ENCODE measurements at places on chromosomes 4 and X.

- DNase-seq, result no peak
Observed at GRCh38 chr4:3420606-3420955, 21.2 kb upstream of the HGFAC start.

- no peak for DNase-seq
Observed at GRCh38 chr4:82266345-82266744, 107.4 kb downstream of the HNRNPD start.

GRCh38 chr4:156870131-156870530, 101.5 kb downstream of the PDGFC start:
- DNase-seq, result peak; percentile 54

- peak; percentile 20 for DNase-seq
Observed at GRCh38 chr4:173319696-173320095, 14.5 kb downstream of the HMGB2 start.

- DNase-seq, result peak; percentile 21
Observed at GRCh38 chr4:19693936-19694570, 557.7 kb upstream of the SLIT2 start.

DNA sequence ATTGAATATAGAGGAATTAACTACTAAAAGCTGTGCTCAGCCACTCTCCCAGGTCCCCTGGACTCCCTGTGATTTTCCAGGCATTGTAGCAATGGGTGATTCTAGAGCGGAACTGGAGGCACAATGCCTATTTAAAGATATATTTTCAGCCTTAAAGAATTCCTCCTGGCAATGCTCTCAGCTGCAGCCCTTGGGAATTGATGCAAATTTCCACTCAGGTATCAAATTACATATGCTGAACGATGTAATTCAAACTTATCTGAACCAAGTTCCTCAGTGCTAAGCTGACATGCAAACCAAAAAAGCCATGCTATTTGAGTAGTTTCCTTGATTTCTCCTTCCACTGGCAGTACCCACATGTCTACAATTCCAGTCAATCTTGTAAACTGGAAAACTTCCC, 86.3 kb upstream of the GABRA3 start:
- no peak for DNase-seq

DNA sequence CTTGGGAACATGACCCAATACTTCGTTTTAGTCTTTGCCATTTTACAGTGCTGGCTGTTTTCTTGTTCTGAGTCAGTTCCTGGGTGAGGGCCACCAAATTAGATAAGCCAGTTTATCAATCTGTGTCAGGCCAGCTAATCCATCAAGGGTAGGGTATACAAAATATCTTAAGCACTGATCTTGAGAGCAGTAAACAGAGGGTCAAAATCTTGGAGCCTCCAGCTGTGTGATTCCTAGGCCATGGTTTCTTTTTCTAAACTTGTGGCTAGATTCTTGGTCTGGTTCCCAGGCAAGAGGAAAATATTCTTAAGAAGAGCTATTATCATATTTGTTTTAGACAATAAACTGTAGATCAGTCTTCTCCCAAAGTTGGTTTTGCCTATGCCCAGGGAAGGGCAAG, 1396.6 kb upstream of the PABPC4L start:
- DNase-seq, result no peak

- no peak for DNase-seq
Observed at GRCh38 chrX:2474280-2474962, 26.4 kb downstream of the DHRSX start.

DNA sequence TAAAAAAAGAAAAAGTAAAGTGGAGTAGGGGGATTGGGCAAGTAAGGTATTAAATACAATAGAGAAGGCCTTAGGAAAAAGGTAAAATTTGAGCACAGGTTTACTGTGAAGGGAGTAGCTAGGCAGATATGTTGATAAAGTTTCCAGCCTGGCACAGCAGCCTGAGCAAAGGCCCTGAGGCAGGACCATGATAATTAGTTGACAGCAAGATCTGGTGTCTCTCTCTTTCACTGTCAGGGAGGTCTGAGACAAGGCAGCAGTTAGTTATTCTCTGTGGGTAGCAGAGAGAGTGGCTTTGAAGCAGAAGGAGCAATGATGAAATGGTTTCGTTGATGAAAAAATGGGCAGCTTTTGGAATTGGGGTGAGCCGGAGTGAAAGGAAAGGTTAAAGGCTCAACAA, 119.5 kb downstream of the KDR start:
- no peak for DNase-seq

GRCh38 chr4:7183780-7184460, 8.4 kb upstream of the SORCS2 start:
- DNase-seq, result no peak

GRCh38 chrX:105273326-105273725, 52.8 kb upstream of the TEX13A start:
- DNase-seq, result no peak

- DNase-seq, result no peak
Observed at GRCh38 chr4:47104986-47105385, 73.6 kb downstream of the GABRB1 start.

- peak; percentile 22 for DNase-seq
Observed at GRCh38 chrX:5748586-5749150, 480.0 kb downstream of the NLGN4X start.

DNA sequence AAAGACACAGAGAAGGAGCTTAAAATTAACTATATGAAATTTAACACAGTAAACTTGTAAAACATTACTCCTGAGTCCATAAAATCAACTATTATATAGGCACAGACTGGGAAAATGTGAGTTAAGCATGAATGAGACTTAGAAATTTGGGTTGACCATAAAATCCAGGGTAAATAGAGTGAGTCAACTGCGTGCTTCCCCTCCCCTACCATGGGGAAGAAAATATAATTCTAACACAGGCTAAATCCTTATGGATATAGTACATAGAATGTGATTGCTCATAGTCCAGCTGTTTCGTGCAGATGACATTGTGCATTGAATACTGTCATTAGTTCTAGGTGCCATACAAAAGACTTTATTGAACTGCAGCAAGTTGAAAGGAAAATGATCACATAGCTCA, 42.2 kb downstream of the KLHL5 start:
- no peak for DNase-seq

DNA sequence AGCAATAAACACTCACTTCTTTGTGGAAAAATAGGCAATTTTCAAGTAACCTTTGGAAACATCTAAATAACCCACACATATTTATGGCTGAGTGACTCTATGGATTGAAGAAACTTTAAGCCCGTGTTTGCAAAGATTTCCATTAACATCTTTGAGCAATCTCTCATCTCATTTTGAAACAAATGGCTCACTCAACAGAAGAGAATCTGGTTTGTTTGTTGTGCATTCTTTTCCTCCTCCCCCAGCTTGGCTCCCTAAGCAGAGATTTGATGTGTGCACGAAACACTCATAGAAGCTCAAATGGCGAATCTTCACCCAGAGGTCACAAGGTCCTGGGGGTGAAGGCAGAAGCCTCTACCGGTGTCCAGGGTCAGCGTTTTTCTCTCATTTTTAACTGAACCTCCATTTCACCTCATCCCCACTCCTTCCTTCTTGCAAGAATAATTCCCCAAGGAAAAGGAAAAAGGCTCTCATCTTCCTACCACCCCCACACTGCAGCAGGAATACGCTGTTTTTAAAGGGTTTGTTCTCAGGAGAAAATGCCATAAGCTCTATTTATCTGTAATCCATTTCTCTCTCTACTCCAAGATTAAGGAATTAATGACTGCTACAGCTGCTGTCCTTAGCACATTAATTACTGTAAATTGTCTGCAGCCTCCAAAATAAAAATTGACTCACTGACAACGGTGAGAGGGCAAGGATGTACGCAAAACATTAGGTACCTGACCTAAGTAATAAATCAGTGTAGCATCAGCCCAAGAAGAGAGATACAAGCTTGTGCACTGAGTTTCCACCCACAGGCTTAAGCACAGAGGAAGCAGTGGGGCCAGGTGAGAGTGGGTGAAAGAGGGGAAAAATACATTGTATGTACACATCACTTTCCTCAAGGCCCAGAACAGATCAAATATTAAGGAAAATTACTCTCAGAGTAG, 307.6 kb upstream of the NOCT start:
- no peak for DNase-seq

DNA sequence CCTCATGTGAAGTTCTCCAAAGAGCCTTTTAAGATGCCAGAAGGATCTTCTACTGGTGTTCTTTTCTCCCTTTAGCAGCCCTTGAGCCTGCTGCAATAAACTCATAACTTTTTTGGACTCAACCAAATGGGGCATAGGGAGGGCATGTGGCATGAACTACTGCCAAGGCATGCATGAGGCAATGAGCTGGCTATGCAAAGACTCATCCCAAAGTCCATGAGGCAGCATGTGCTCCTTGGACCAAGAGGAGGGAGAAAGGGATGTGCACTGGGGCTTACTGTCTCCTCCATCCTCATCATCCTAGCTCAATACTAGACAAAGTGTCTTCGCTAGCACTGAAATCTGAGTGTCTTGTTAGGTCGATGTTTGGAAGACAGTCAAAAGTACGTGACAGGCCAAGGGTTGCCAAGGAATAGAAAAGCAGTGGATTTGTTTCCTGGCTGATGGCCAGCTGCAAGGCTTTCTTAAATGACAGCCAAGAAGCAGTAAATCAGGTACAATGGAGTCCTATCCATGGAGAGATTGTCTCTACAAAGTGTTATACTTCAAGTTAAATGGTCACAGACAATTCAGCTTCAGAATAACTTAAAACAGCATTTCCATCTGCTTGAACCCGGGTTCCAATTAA, 44.5 kb upstream of the ATXN3L start:
- DNase-seq, result no peak

GRCh38 chr4:169114341-169114974, 104.4 kb upstream of the CBR4 start:
- DNase-seq, result no peak

Measured in fibroblast of upper back skin (primary cell).